ENCODE measurements at places on chromosomes 6 and 20.

- DNase-seq: no peak
Observed at GRCh38 chr6:54071821-54072340, 39.4 kb upstream of the MLIP start.

DNA sequence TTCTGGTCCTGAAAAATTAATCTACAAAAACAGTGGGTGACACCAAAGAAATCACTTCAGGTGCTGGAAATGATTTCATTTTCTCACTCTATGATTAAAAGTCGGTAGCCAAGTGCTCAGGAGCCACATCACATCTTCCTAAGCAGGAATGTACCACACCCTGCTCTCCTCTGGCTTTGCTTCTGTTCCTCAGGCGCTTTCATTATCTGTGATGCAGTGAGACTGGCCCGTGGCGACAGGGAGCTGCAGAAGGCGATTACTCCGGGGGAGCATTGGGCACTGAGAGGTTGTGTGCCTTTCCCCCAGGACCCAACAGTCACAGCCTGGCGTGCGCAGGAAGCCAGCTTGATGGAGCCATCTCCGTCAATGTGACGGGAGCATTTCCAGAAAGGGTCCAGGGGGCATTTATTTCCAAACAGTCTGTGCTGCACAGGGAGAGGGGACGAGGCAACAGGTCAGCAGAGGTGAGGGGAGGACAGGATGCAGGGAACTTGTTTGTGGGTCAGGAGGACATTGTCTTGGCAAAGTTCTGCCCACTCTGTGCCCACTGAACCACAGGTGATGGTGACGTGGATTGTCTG is 5.6 kb upstream of the ZNF831 start:
- no peak for DNase-seq

GRCh38 chr6:156109713-156110112 is 654.1 kb upstream of the NOX3 start:
- no peak for DNase-seq

GRCh38 chr6:87333591-87334181 is 4.6 kb upstream of the GJB7 start:
- no peak for DNase-seq

GRCh38 chr6:28542440-28543296 is 17.0 kb downstream of the GPX5 start:
- peak; percentile 89 for DNase-seq

- DNase-seq: no peak
Observed at GRCh38 chr6:36178544-36178943, 18.0 kb upstream of the BRPF3 start.

DNA sequence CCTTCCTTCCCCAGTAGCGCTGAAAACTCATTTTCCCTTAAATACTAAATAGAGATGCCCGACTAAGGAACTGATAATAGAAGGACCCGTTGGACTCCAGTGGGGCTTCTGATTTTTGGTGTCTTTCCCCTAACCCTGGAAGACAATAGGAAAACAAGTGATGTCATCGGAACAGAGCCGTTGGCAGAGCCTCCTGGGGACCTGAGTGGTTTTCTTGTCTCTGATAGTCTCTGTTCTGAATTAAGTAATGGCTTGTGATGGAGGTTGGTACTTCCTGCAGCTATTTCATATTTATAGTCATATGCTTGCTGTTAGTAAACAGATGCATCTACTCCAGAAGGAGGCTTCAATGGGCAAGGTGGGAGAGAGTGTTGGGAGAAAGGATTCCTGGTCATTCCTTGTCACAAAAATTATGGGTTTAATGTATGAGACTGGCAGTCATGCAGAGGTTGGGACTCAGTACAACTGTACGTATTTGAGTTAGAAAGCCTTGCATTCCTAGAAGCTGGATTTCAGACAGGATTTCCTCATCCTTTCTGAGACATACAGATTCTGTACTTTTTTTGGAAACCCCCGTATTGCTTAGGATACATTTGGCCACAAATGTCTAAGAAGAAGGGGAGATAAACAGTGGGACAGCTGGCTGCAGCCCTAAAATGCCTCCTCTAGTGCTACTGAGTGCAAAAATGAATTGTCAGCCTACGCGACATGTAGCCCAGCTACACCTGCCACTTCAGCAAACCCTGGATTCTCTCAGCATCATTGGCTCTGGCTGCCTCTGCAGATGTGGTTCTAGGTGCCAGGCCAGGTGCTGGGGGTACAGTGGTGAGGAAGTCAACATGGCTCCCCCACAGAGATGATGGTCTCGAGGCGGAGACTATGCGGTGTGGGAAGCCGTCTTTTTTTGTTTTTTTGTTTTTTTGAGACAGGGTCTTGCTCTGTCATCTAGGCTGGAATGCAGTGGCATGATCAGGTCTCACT is 38.1 kb downstream of the CDS2 start:
- no peak for DNase-seq

DNA sequence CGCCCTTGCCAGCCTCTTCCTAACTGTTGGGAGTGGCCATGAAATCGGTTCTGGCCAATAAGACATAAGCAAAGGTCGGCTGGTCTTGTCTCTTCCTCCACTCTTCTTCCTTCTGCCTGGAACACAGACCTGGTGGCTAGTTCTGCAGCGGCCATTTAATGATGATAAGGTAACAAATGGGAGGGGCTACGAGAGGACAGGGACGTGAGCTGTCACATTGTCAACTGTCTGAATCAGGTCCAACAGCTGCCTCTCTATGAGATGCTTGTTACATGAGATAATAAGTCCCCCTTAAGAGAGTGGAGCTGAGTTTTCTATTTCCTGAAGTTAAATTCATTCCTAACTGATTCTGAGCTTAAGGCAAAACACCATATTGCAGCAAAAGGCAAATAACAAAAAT is 12.5 kb upstream of the TMEM242 start:
- DNase-seq: no peak

DNA sequence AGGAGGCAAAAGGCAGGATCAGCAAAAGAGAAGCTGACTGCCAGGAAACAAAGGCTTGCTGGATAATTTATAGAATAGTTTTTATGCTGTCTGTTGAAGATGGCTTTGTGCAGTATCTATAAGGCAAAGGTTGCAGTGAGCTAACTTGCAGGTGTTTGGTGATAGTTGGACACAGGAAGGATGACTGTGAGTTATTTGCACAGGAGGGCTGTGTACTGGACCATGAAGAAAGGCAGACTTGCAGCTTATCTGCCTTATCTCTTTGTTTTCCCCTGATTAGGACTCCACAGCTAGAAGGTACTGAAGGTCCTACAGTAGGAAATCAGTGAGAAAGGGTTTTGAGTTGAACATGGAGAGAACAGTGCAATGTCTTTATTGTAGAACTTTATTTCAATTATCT is 2.1 kb downstream of the BTN1A1 start:
- DNase-seq: no peak

GRCh38 chr6:133555685-133556084 is 314.5 kb downstream of the EYA4 start:
- no peak for DNase-seq

DNA sequence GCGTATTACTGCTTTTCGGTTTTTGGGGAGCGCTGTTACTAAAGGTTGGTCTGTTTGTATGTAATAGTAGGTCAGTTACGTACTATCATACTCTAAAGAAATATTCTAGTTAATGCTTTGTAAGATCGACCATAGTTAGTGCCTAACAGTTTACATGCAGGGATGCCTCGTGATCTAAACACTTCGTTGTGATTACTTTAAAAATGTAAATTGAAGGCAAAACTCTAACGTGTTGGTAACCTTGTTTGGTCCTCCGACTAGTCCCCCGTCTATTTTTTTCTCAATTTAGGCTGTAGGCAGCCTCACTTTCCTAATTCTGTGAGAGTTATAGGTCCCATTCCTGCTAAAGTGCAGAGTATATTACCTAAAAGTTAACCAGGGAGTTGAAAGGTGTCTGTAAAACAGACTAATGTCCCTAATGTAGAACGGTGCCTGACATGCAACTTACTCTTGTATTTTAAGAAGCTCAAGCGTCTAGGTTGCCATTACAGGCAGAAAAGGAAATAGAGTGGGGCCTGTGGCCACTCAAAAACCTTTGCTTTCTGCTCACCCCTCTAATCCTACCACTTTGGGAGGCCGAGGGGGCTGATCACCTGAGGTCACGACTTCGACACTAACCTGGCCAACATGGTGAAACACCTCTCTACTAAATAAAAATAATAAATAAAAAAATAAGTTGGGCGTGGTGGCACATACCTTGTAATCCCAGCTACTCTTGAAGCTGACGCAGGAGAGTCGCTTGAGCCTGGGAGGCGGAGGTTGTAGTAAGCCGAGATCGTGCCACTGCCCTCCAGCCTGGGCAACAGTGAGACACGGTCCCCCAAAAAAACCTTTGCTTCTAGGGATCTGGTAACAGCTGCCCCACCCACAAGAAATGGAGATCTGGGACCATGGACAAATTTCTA is 37.8 kb downstream of the HFE start:
- DNase-seq: no peak
